IPS-NIHi11 (cell line): ENCODE measurements at places on chromosomes 3 and 15.
A peak's percentile ranks its signal among the peaks of the same experiment; 100 is the strongest.

DNA sequence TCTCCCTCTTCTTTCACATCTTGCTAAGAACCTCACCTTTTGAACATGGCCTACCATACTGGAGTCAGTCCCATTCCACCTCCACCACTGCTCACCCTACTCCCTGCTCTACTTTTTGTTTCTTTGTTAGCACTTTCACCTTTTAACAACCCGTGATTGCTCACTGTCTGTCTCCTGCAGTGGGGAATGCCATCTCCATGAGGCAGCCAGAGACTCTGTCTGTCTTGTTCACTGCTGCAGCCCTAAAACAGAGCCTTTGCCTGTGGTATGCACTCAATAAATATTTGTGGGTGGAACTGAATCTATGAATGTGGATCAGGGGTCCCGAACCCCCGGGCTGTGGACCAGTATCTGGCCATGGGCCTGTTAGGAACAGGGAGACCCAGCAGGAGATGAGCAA, 16.5 kb upstream of the TLE3 start:
- DNase-seq = no peak

DNA sequence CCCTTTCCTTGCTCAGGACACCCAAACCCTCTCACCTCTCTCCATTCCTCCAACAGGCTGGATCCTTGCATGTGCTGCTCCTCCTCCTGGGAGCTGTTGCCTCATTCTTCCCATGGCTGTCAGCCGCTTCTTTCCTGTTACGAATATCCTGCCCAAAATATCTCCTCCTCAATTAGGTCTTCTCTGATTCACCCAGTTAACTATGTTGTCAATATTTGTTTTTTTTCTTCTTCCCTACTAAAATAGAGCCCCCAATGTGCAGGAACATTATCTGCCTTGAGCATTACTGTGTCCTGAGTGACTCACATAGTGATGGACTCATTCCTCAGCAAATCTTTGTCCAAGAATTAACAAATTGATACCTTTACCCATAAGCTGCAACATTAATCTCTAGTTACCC, 357.2 kb downstream of the CLSTN2 start:
- DNase-seq = no peak

DNA sequence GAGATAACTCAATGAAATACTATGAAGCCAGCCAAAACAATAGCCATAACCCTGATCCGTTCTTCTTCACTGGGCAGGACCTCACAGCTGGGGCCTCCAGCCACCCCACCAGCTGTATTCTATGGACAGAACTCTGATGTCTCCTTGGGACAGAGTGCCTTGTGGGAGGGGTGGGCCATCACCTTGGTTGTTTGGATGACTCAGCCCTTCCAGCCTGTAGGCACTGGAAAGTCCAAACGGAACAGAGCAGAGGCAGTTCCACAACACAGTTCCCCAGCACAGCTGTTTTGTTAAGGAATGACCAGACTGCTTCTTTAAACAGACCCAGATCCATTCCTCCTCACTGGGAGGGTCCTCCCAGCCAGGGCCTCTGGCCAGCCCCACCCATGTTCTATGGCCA, 31.9 kb upstream of the ZBED2 start:
- no peak for DNase-seq

- peak; percentile 46 for DNase-seq
Measured at GRCh38 chr3:143443851-143444331, 324.3 kb downstream of the CHST2 start.

- peak; percentile 23 for DNase-seq
Measured at GRCh38 chr3:30770387-30770786, 124.1 kb downstream of the GADL1 start.

DNA sequence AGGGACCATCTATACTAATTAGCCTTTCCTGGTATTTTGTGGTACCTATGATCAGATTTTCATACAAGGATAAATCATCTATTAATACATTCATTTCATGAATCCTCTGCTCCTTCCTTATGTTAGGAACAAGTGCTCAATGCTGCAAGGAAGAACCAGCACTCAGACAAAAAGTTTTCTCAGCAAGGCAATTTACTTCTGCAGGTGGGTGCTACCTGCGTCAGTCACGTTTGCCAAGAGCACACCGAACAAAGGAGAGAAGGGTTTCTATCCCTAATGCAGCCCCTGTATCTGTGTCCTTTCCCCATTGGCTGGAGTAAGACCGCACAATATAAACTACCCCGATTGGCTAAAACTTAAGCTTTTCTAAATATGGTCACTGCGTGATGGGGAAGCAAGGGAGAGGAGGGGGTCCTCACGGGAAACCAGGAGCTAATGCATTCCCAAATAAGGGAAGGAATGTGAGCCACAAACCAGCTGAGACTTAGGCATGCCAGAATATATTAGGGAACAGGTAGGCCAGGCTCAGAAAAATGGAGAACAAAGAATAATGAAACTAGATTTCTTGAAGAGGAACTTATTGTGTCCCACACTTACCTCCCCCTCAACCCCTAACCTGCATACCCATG, 76.5 kb downstream of the AQR start:
- no peak for DNase-seq

- no peak for DNase-seq
Measured at GRCh38 chr3:161093895-161094294, 11.3 kb downstream of the B3GALNT1 start.

DNA sequence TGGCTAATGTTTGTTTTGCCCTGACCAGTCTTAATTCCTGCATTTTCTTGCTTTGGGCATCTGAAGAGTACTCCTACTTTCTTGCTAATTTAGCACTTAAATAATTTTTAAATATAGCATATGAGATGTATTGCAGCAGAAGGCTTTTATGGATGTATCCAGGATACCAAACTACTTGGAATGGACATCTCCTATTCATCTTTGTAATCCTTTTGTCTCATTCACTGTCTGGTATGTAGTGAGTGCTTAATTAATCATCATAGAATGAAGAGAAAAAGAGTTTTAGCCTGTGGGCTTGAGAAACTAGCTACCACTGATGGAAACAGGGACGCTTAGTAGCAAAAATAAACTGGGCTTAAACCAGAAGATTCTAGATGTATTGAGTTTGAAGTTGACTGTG, 40.6 kb downstream of the MEX3B start:
- DNase-seq = no peak

GRCh38 chr3:33046521-33046920, 50.4 kb downstream of the GLB1 start:
- DNase-seq = no peak

GRCh38 chr3:188780193-188781147, 391.3 kb upstream of the TPRG1 start:
- no peak for DNase-seq
